Hindlimb muscle (tissue), 1 donor: ENCODE measurements at places on chromosomes 7 and 10. TPM values are rescaled to one million over a fixed set of nuclear protein-coding genes. Genes with fewer than 3 reads are reported as not detected.

GRCh38 chr10:95277201-95277570 lies 13.6 kb downstream of the PDLIM1 start:
- no peak for DNase-seq

DNA sequence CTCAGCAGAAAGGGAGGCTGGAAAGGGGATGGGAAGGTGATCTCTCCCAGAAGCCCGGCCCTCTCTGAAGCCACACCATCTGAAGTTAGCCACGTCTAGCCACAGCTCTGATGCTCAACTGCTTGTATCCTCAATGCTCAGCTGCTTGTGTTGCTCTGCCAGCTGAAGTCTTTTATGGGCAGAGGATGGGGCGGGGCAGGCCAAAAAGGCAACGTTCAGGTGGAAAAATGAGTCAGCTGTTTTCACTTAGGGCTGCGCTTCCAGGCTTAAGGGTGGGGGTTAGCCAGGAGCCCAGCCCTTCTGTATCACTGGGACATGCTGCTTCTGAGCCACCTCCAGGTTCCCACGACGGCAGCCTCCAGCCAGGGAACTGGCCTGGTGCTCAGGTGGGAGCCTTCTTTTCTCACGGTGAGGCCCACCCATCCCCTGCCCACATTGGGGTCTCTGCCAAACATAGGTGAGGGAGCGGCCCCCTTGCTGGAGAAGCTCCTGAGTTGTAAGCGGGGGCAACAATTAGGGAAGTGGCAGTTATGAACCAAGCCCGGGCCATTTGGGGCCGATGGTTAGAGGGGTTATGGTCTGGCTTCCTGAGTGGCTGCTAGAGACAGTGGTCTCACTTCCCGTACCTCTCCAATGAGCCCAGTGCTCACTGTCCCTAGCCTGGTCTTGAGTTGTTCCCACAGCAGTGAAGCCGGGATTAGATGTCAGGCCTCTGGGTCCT lies 44.9 kb upstream of the CNPY1 start:
- no peak for DNase-seq

CLDN3 gene
- polyA plus RNA-seq = 0.40 TPM

VAX1 gene
- not detected for polyA plus RNA-seq

CPN1 gene
- polyA plus RNA-seq = not detected
